ENCODE measurements at places on chromosomes 2 and 18. TPM values are rescaled to one million over a fixed set of nuclear protein-coding genes. Genes with fewer than 3 reads are reported as not detected.

The AKAIN1 gene
- not detected for total RNA-seq

The FBXO48 gene
- 0.71 TPM for total RNA-seq

The FRZB gene
- 0.07 TPM for total RNA-seq

The FAM117B gene
- total RNA-seq: 2.4 TPM

The GPR17 gene
- 0.06 TPM for total RNA-seq

The CFAP53 gene
- total RNA-seq: 0.33 TPM

The TUBA4B gene
- 0.26 TPM for total RNA-seq

The MROH2A gene
- 0.32 TPM for total RNA-seq

The VWA3B gene
- total RNA-seq: not detected

The RAB6C gene
- not detected for total RNA-seq

The CYTIP gene
- not detected for total RNA-seq

The RNF144A gene
- 6.2 TPM for total RNA-seq

The RAB12 gene
- total RNA-seq: 31.7 TPM

The LYPD6 gene
- total RNA-seq: 0.06 TPM

The CCDC85A gene
- total RNA-seq: 0.11 TPM

The LOXL3 gene
- 0.40 TPM for total RNA-seq

The DSG1 gene
- total RNA-seq: not detected

The CRYGD gene
- total RNA-seq: not detected

The EVX2 gene
- total RNA-seq: not detected

The LIPG gene
- total RNA-seq: 0.10 TPM

The TSPYL6 gene
- not detected for total RNA-seq

The ANKRD29 gene
- total RNA-seq: 10.0 TPM

The L3MBTL4 gene
- total RNA-seq: not detected

The SLC38A11 gene
- total RNA-seq: not detected

The MAP4K3 gene
- total RNA-seq: 25.6 TPM

The DRC1 gene
- 0.29 TPM for total RNA-seq

The MARCHF4 gene
- total RNA-seq: 62.0 TPM

The TMEM182 gene
- 6.3 TPM for total RNA-seq

The LRRC30 gene
- total RNA-seq: not detected

The IL1R2 gene
- 0.71 TPM for total RNA-seq

The BOLL gene
- total RNA-seq: not detected

The POTEJ gene
- total RNA-seq: not detected

The ABCA12 gene
- 0.19 TPM for total RNA-seq

The TUBA3D gene
- total RNA-seq: not detected

The DPYSL5 gene
- total RNA-seq: 3.8 TPM

The CIB4 gene
- 0.16 TPM for total RNA-seq

The CRYGC gene
- total RNA-seq: not detected

The RANBP2 gene
- total RNA-seq: 24.9 TPM

The CLEC4F gene
- total RNA-seq: not detected

The KIAA2012 gene
- total RNA-seq: not detected

The CPLX4 gene
- not detected for total RNA-seq

The ELOA2 gene
- not detected for total RNA-seq

The ANKRD62 gene
- total RNA-seq: not detected

The TDRD15 gene
- not detected for total RNA-seq

The LINC00305 gene
- total RNA-seq: not detected

The PSMA8 gene
- not detected for total RNA-seq

The UGT1A10 gene
- 0.26 TPM for total RNA-seq

The DPP10 gene
- total RNA-seq: not detected

The UGT1A8 gene
- total RNA-seq: not detected

The GPBAR1 gene
- total RNA-seq: 0.15 TPM

The C2orf78 gene
- not detected for total RNA-seq

The NMUR1 gene
- not detected for total RNA-seq

The SKA1 gene
- total RNA-seq: 12.2 TPM

The CD207 gene
- total RNA-seq: not detected

The SCN7A gene
- not detected for total RNA-seq

The MRPL33 gene
- 459 TPM for total RNA-seq

The TBR1 gene
- 0.11 TPM for total RNA-seq

Data from A549 treated with DMSO at 1 μM for 4 hours (cell line).